ENCODE measurements at places on chromosomes 11 and 22. TPM values are rescaled to one million over a fixed set of nuclear protein-coding genes. Genes with fewer than 3 reads are reported as not detected.
A peak's percentile ranks its signal among the peaks of the same experiment; 100 is the strongest.

DNA sequence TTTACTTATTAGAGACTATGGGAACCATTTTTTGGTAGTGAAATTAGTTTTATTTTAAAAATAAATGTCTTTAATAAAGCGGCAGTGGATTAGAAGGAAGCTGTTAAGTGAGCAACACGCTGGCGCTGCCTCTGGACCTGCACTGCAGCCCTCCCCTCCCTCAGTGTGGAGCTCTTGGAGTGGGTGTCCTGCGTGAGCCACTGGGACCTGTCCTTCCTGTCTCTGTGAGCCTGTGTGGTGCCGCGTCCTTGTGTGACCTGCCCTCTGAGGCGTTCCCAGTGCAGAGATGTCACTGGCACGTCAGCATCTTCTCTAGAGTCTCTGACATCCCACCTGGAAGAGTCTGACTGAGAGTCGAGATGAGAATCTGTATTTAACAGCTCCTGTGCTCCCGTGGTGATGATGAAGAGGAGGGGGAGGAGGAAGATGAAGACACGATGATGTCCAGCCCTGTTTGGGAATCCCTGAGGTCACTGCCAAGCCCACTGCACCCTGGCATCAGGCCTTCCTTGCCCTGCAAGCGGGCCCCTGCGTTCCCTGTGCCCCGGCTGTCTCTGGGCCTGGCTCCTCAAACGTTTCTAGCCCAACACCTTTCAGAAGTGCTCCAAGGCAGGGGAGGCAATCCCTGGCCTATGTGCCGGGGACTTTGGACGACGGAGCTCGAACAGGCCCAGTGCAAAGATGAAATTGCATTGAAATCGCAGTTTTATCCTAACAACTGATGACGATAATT is 271.8 kb downstream of the TBC1D22A start:
- H3K27ac ChIP-seq: no peak overlapping the region
- H3K27me3 ChIP-seq: no peaks in the 10 kb centered on the region
- H3K4me3 ChIP-seq: no peak overlapping the region
- H3K4me1 ChIP-seq: peaks cover 13% of the 10 kb centered on the region

- H3K27me3 ChIP-seq: peaks cover 12% of the 10 kb centered on the region
- H3K36me3 ChIP-seq: no peaks in the 10 kb centered on the region
- no peak for DNase-seq
Observed at GRCh38 chr11:78727816-78728215, 153.2 kb upstream of the NARS2 start.

DNA sequence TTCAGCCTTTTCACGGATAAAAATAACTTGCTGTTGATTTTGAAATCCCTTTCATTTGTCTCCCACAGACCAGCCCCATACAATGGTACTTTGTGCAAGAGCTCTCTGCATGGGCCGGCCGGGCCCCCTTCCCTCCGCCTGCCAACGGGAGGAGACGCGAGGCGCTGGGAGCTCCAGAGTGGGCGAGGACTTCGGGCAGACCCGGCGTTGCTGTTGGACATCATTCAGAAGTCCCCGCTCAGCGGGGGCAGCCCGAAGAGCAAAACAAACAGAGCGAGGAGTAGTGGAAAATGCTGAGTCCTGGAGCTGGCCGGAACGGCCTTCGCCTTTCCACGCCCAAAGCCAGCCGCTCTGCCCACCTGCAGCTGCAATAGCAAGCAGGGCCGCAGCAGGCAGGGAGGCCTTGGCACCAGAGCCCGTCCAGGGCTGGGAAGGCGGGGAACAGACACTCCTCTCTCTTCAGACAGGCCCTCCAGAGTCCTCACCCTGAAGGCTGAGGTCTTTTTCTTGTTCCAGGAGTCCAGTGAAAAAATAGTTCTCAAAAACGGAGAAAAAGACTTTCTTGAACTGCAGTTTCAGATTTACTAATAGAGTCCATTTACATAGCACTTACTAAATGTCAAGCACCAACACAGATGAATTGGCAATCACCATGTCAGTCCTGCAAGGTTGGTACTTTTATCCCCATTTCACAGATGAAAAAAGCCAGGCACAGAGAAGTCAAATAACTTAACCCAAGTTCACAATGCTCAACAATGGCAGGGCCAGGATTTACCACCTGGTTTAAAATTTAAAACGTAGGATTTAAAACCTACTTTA is 135.5 kb downstream of the ETS1 start:
- H3K27me3 ChIP-seq: no peaks in the 10 kb centered on the region
- no peaks in the 10 kb centered on the region for H3K36me3 ChIP-seq
- peak overlapping the region; percentile 31 for H3K27ac ChIP-seq
- peak overlapping the region; percentile 8 for H3K4me3 ChIP-seq
- peak; percentile 82 for DNase-seq
- H3K4me1 ChIP-seq: peaks cover 42% of the 10 kb centered on the region

GRCh38 chr11:8251616-8252295 is 11.9 kb downstream of the LMO1 start:
- peaks cover 5% of the 10 kb centered on the region for H3K27me3 ChIP-seq
- H3K27ac ChIP-seq: no peak overlapping the region
- no peaks in the 10 kb centered on the region for H3K4me1 ChIP-seq
- no peak for DNase-seq

- H3K4me1 ChIP-seq: no peaks in the 10 kb centered on the region
- DNase-seq: no peak
- no peak overlapping the region for H3K27ac ChIP-seq
- no peaks in the 10 kb centered on the region for H3K27me3 ChIP-seq
Observed at GRCh38 chr11:10478574-10479550, 23.8 kb downstream of the AMPD3 start.

DNA sequence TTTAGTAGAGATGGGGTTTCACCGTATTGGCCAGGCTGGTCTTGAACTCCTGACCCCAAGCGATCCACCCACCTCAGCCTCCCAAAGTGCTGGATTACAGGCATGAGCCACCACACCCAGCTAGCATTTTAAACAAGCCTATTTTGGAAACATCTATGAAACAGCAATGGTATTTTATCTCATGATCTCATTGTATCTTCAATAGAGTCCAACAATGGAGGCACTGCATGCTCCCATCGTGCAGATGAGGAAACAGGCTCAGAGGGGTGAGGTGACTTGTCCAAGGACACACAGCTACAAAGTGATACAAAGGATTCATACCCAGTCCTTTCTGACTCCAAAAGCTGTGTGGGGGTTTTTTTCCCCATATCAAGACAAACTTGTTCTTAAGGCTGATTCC is 39.0 kb upstream of the RTL6 start:
- DNase-seq: no peak
- peaks cover 1% of the 10 kb centered on the region for H3K27me3 ChIP-seq
- no peak overlapping the region for H3K4me3 ChIP-seq
- H3K36me3 ChIP-seq: no peaks in the 10 kb centered on the region
- no peaks in the 10 kb centered on the region for H3K4me1 ChIP-seq

- H3K4me3 ChIP-seq: no peak overlapping the region
- peaks cover 9% of the 10 kb centered on the region for H3K27me3 ChIP-seq
- no peak overlapping the region for H3K27ac ChIP-seq
- no peaks in the 10 kb centered on the region for H3K36me3 ChIP-seq
Observed at GRCh38 chr11:72598466-72598865, 75.8 kb downstream of the PDE2A start.

CFAP300 gene
- not detected for total RNA-seq

GRCh38 chr11:108160970-108161566 is 39.7 kb downstream of the ACAT1 start:
- H3K27ac ChIP-seq: no peak overlapping the region
- no peak for DNase-seq
- H3K4me1 ChIP-seq: no peaks in the 10 kb centered on the region
- H3K27me3 ChIP-seq: no peaks in the 10 kb centered on the region
- H3K4me3 ChIP-seq: no peak overlapping the region
- peaks cover 7% of the 10 kb centered on the region for H3K36me3 ChIP-seq

GRCh38 chr22:38080474-38080849 is 3.5 kb downstream of the SLC16A8 start:
- no peak overlapping the region for H3K4me3 ChIP-seq
- peaks cover 2% of the 10 kb centered on the region for H3K36me3 ChIP-seq
- H3K27ac ChIP-seq: no peak overlapping the region
- no peak for DNase-seq

PTPRCAP gene
- total RNA-seq: 0.60 TPM

GRCh38 chr11:24163146-24163545 is 333.7 kb upstream of the LUZP2 start:
- no peaks in the 10 kb centered on the region for H3K4me1 ChIP-seq
- no peak overlapping the region for H3K27ac ChIP-seq
- no peaks in the 10 kb centered on the region for H3K27me3 ChIP-seq
- no peak overlapping the region for H3K4me3 ChIP-seq
- no peaks in the 10 kb centered on the region for H3K36me3 ChIP-seq

GRCh38 chr11:35313066-35313759 is 106.1 kb downstream of the SLC1A2 start:
- no peaks in the 10 kb centered on the region for H3K4me1 ChIP-seq
- no peak for DNase-seq
- peaks cover 43% of the 10 kb centered on the region for H3K36me3 ChIP-seq
- H3K27me3 ChIP-seq: no peaks in the 10 kb centered on the region
- H3K27ac ChIP-seq: no peak overlapping the region
- H3K4me3 ChIP-seq: no peak overlapping the region

MYO7A gene
- 7.5 TPM for total RNA-seq

GRIK4 gene
- 0.04 TPM for total RNA-seq

GRCh38 chr11:71996946-71997345 is 1.8 kb upstream of the IL18BP start:
- no peak for DNase-seq
- no peaks in the 10 kb centered on the region for H3K4me1 ChIP-seq
- H3K27ac ChIP-seq: no peak overlapping the region
- no peak overlapping the region for H3K4me3 ChIP-seq
- H3K27me3 ChIP-seq: no peaks in the 10 kb centered on the region
- H3K36me3 ChIP-seq: peaks cover 42% of the 10 kb centered on the region

DNA sequence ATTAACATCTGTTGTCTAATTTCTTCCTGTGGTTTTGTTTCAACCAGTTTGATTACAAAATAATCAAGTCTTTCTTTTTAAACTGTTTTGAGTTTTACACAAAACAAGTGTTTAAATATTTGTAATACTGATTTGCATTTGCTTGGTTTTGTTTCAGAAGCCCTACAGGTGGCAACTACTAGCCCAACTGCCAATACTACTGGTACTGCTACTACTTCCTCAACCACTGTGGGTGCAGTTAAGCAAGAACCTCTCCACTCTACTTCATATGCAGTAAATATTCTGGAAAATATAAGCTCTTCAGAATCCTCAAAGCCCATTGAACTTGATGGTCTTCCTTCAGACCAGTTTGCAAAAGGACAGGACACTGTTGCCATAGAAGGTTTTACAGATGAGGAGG is 61.1 kb downstream of the QSER1 start:
- no peaks in the 10 kb centered on the region for H3K27me3 ChIP-seq
- no peaks in the 10 kb centered on the region for H3K4me1 ChIP-seq
- 0 out of 2 replicates have a peak, but pooled peaks cover 1% of the 10 kb centered on the region for H3K36me3 ChIP-seq
- no peak for DNase-seq
- no peak overlapping the region for H3K27ac ChIP-seq
- no peak overlapping the region for H3K4me3 ChIP-seq

DEUP1 gene
- not detected for total RNA-seq

- no peak overlapping the region for H3K4me3 ChIP-seq
- no peaks in the 10 kb centered on the region for H3K36me3 ChIP-seq
- H3K4me1 ChIP-seq: no peaks in the 10 kb centered on the region
- no peak for DNase-seq
- peaks cover 3% of the 10 kb centered on the region for H3K27me3 ChIP-seq
Observed at GRCh38 chr11:120739780-120740179, 228.2 kb downstream of the GRIK4 start.

DNA sequence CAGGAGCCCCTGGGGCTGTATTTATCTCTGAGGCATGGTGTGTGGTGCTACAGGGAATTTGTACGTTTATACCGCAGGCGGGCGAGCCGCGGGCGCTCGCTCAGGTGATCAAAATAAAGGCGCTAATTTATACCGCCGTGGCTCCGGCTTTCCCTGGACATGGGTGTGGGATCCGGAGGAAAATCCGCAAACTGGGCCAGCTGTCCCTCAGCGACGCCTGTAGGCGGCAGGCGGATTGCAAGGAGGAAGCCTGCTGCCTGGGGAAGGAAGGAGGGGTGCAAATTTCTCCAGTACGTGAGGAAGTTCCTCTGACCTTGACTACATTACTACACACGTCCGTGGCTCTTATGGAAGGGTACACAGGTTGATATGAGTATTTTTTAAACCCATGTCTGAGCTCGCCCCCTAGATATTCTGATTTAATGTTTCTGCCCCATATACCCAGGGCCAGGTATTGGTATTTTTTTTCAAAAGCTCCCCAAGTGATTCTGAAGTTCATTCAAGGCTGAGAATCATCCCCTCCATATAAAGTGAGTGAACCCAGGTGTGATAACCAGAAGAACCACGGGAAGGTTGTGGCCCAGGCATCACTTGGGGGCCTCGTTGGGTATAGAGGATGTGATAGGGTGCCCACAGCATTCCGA is 2.8 kb downstream of the MYOD1 start:
- no peaks in the 10 kb centered on the region for H3K4me1 ChIP-seq
- no peaks in the 10 kb centered on the region for H3K36me3 ChIP-seq
- H3K27me3 ChIP-seq: peaks cover 57% of the 10 kb centered on the region
- DNase-seq: no peak

OLFML1 gene
- 0.69 TPM for total RNA-seq

GRCh38 chr11:83694191-83694910 is 408.2 kb upstream of the CCDC90B start:
- no peaks in the 10 kb centered on the region for H3K27me3 ChIP-seq
- no peaks in the 10 kb centered on the region for H3K4me1 ChIP-seq
- no peak for DNase-seq
- H3K4me3 ChIP-seq: no peak overlapping the region

PIWIL4 gene
- 0.15 TPM for total RNA-seq

GRCh38 chr11:72759468-72759985 is 7.3 kb upstream of the ARAP1 start:
- H3K27ac ChIP-seq: no peak overlapping the region
- no peaks in the 10 kb centered on the region for H3K27me3 ChIP-seq
- peaks cover 10% of the 10 kb centered on the region for H3K4me1 ChIP-seq

TREH gene
- total RNA-seq: 0.86 TPM

DNA sequence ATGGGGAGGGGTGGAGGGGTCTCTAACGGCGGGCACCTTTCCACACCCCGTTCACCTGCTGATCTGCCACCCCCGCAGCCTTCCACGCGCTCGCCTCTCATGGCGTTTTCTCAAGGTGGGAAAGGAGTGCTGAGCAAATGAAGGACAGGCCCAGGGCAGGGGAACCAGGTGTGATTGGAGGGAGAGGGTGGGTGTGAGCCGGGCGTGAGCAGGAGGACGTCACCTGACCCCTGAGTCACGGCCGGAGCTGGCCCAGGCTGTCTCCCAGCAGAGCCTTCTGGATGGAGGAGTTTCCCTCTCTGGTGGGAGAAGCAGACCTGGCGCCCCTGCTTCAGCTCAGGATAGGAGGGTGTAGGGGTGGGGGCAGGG is 14.0 kb upstream of the ARHGAP8 start:
- no peak overlapping the region for H3K27ac ChIP-seq
- peaks cover 37% of the 10 kb centered on the region for H3K4me1 ChIP-seq
- H3K36me3 ChIP-seq: no peaks in the 10 kb centered on the region
